CD4-positive, alpha-beta T cell treated with Interleukin-15 for 4 hours (primary cell): ENCODE measurements at places on chromosomes 1 and 21.

DNA sequence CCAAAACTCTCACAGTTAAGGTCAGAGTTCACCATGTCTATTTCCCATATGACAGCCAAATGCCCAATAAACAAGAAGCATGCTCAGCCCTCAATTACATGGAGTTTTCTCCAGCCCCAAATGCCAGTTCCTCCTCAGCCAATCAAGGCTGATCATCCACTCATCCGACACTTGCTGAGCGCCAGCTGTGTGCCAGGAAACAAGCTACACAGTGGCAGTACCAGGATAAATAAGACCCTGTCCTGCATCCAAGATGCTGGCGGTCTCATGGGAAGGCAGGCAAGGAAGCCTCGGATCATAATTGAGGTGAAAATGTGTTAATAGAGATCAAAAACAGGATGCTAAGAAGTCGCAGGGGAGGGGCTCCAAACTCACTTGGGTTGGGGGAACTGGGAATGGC is 7.7 kb downstream of the ZBTB17 start:
- no peak for DNase-seq

GRCh38 chr21:24976238-24976637 is 631.0 kb downstream of the MRPL39 start:
- DNase-seq: no peak

DNA sequence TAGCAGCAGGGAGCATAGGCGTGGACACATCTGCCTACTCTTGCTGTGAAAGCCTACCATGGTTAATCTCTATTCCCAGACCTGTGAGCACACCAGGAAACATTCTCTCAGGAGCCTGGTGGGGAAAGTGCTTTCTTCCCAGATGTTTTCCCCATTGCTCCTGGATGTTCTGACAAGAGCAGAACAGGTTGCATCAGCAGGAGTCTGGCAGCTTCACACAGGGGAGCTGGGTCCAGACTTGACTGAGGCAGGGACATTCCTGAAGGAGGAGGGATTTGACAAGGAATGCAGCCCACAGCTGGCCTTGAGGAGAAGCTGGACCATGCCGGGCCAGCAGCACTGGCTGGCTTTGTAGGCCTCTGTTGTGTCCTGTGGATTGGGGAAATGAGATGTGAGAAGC is 21.0 kb upstream of the ARTN start:
- DNase-seq: no peak

DNA sequence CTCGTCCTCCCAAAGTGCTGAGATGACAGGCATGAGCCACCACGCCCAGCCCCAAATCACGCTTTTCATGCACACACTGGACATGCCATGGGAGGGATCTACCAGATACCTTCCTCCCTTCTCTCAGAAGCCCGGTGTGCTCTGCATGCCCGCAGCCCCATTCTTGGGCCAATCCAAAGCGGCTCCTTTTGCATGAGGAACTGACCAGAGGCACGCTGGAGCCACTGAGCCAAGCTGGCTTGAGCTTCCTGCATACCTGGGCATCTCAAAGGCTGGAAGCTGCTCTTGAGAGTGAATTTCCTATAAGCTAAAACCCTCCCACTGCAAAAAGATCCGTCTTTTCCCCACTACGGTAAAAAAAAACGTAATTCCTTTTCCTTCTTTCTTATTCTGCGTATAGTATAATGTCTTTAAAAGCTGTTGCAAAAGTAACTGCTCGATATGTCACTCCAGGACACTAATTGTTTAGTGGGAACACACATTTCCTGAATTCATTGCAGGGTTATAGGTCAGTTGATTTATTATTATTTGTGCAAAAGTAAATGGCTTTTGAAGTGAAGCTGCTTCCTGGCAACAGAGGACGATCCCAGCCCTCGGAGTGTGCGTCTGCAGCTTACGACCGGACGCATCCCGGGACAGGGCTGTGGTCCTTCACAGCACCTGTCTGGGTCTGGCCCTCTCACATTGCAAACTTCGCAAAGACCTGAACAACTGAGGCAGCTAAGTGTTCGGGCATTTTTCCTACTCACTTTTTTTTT is 61.8 kb upstream of the ETS2 start:
- no peak for DNase-seq

DNA sequence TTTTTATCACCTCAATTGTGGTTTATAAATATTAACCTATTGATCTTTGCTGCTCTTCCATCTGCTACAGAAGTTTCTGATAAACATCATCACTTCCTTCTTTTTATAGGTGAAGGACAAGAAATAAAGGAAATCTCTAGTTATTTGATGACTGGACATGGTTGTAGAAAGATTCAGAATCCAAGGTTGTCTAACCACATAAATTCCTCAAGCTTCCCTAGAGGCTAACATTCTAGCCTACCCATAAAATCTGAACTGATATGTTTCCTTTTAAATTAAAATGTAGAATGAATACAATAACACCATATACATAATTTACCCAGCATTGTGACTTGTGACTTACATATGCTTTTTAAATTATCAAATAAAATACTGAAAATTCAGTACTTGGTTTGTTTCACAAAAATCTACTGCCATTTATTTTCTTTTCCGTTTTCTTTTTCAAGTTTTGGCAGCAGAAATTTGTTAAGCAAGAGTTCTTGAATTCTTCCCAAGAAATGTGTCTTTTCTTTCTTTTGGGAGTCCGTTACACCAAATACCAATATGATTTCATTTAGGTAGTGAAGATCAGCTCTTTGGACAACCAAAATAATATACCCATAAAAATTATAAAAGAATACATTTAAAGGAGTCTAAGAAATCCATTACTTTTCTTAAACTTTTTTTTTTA is 513.2 kb upstream of the ADGRL2 start:
- no peak for DNase-seq

DNA sequence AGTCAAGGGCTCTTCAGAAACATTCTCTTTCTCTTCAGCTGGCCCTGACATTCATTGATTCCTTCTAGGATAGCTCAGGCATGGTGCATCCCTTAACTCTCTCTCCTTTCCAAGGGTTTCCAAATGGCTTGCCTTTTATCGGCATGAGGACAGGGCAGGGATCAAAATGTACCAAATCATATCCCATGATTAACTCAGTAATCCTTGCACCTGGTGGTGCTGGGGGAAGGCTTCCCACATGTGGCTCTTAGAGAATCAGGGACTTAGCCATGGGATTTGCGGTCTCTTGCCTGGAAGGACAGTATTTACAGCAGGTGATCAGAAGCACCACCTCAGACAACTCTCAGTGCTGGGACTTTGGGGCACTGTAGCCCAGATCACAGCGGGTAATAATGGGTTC is 46.2 kb upstream of the EDEM3 start:
- no peak for DNase-seq

DNA sequence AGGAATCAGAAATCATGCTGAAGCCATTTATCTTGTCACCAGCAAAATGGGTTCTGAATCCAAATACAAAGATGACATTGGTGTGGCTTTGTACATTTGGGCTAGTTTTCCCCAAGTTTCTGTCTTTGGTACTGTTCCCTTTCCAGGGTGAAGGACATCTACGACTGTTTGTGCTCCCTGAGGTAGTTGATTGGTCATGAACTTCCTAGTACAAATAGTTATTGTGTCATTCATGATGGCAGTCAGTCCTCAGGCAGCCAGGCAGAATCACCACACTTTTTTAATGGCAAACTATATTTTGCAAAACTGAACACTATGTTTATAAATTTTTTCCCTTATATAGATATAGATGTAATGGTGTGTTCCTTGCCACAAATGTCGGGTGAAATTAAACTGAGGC is 46.0 kb downstream of the CEP350 start:
- DNase-seq: no peak

- peak; percentile 7 for DNase-seq
These were observed 82.4 kb downstream of the RAB3GAP2 start for GRCh38 chr1:220189750-220190347.
